ENCODE measurements at places on chromosomes 16 and 17.

DNA sequence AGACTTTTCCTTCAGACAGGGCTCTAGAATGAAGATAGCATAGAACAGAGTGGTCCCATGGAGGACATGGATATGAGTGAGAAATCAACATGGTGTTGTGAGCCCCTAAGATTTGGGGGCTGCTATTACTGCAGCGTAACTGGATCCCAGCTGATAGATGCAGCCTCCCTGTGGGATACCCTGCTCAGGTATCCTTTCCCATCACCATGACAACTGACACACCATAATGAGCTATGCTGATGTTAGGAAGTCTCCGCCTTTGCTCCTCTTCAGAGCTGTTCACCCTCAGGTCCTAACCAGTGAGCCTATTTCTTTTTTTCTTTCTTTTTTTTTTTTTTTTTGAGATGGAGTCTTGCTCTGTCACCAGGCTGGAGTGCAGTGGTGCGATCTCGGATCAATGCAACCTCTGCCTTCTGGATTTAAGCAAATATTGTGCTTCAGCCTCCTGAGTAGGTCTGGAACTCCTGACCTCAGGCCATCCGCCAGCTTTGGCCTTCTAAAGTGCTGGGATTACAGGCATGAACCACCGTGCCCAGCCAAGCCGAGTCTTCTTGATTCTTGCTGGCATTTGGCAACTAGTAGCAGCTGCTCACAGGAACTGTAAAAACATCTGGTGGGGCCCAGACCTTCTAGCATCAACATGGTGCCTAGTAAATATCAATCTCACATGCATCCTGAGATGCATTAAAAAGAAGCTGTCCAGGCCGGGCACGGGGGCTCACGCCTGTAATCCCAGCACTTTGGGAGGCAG is 17.1 kb downstream of the STX4 start:
- DNase-seq = no peak

DNA sequence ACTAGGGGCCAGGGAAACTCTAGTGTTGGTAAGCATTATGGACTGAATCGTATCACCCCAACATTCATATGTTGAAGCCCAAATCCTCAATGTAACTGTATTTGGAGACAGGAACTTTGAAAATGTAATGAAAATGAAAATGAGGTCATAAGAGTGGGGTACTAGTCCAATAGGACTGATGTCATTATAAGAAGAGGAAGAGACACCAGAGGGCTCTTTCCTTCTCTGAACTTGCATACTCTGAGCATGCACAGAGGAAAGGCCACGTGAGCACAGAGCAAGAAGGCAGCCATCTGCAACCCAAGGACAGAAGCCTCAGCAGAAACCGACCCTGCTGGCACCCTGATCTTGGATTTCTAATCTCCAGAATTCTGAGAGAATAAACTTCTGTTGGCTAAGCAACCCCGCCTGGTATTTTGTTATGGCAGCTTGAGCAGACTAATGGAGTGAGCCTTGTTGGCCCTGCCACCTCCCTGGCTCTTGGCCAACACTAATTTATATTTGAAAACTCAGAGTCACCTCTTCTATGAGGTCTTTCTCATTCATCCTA is 273.4 kb downstream of the NTN1 start:
- DNase-seq = no peak

DNA sequence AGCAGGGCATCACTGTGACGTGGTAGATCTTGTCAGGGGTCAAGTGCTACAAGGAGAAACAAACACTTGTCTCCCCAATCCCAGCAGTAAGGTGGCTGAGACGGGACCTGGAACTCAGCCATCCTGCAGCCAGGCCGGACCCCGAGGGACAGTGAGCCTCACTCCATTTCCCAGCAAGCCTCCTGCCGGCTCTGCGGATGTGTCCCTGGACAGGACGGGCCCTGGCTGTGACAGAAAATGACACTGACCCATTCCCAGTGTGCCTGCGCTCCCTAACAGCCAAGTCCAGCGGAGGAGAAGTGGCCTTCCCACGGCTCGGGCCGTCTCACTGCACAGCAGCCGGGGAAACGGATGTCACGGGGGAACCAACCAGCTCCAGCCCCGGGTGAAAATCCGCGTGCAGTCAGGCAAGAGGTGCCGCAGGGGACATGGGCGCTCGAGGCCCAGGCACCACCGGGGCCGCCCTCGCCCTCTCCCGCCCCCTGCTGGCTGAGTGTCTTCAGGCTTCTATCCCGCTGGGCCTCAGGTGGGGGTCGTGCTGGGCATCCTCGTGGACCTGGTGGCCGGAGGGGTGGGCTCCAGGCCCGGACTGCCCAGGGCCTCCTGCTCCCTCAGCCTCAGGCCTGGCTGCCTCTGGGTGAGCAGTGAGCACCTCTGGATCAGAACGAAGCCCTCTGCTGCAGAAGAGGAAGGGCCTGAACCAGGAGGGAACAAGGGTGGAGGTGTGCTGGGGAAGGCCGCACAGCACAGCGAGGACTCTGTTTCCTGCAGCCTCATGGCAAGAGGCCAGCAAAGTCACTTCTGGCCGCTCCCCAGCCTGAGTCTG is 6.7 kb downstream of the HAGHL start:
- DNase-seq = no peak

DNA sequence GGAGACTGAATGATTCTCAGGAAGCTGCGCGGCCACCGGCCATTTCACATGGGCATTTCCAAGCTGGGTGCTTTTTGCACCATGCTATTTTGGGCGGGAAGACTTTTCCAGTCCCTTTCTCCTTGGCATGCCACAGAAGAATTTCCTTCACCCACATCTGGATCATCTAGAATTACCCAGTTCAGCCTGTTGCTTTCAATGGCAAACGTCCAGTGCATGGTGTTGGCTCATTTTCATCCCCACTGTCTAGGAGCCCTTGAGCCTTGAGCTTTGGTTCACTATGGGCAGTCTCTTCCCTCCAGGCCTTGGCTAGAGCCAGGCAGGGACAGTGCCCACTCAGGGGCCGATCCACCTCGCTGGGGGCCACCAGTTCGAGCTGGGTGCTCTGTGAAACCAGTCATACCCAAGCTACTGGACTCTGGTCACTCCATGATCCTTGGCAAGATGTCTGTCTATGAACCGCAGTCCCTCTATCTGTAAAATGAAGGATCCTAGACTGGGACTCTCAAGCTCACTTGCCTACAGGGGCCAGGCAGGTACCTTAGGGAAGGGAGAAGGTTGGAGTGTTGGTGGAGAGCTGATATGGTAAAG is 71.1 kb downstream of the CYLD start:
- no peak for DNase-seq

DNA sequence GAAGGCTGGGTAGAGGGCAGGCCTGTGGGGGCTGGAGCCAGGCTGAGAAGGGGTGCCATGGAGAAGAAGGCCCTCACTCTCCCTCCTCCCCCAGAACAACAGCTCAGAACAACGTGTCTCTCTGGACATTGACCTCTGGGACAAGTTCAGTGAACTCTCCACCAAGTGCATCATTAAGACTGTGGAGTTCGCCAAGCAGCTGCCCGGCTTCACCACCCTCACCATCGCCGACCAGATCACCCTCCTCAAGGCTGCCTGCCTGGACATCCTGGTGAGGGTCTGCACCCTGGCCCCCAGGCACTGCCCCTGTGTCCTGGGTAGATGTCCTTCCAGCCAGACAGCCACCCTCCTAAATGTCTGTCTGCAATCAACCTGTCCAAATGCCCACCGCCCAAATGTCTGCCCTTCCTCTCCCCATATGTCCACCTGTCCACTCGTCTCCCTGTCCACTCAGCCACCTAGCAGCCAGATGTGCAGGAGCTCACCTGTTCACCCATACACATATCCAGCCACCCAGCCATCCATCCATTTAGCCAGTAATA is 12.2 kb downstream of the GJD3 start:
- DNase-seq = no peak

- no peak for DNase-seq
These were observed 14.9 kb upstream of the CRK start for GRCh38 chr17:1470755-1471462.

DNA sequence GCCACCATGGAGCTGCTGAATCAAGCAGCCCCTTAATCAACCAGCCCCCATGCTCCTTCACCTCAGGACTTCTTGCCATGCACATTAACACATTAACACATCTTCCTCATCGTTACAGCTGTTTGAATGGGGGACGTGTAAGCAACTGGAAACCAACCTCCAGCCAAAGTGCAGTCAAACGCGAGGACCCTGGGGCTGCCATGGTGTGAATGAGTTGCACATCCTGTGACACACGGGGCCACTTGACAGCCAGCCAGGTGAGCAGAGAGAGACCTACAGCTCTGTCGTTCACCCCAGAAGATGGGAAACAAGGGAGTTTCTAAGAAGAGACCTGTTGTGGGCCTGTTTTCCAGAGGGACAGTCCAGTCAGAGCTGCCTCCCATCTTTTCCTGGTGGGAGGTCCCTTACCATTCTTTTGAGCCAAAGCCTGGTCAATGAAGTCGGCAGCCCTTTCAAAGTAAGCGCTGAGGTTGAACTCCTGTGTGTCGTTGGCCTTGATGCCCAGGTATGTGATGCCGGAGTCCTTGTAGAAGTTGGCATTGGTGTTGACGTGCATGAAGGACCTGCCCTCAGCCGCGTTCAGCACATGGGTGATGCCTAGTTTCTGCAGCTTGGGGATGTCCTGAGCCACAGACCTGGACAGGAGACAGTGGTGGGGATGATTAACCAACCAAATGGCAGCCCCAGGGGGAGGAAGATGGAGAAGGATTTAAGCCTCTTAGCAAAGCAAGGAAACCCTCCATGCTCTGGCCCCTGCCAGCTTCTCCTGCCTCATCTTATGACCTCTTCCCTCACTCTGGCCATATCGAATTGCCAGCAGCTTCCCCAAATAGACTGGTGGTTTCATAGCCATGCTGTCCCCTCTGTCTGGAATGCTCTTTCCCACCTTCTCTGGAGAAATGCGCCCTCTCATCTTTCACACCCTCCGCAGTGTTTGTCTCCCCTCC is 4.2 kb downstream of the DUSP3 start:
- no peak for DNase-seq

DNA sequence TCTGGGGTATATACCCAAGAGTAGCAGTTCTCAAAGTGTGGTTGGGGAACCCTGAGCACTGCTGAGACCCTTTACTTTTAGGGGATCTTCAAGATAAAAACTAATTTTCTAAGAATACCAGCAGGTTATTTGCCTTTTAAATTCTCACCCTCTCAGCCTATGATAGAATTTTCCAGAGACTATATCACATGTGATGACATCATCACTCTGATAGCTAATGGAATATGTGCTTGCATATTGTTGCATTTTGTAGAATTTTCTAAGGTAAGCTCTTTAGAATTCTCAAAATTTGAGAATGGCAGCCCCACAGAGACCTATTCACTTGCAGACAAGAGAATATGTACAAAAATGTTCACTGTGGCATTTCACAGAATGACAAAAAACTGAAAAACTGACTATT is 181.1 kb downstream of the MYO1D start:
- no peak for DNase-seq

GRCh38 chr17:72879877-72880276 is 212.6 kb downstream of the SLC39A11 start:
- no peak for DNase-seq

- peak; percentile 48 for DNase-seq
These were observed 72.8 kb upstream of the MED9 start for GRCh38 chr17:17403899-17404576.

GRCh38 chr16:2064368-2064945 is 16.7 kb downstream of the TSC2 start:
- no peak for DNase-seq

GRCh38 chr17:27567563-27567859 is 63.5 kb upstream of the LGALS9 start:
- DNase-seq = no peak

GRCh38 chr17:55210292-55210691 is 54.5 kb upstream of the HLF start:
- DNase-seq = no peak

- DNase-seq = no peak
These were observed at the start of gene WNT9B for GRCh38 chr17:46851029-46851741. Gene WNT9B, plus strand, starts transcription at chr17:46851583. Its CDS starts 56 bp downstream, at chr17:46851639.

GRCh38 chr17:43671031-43671692 is 9.4 kb upstream of the MEOX1 start:
- no peak for DNase-seq
